HTR-8/SVneo (cell line): ENCODE measurements at places on chromosomes 16 and 17.

DNA sequence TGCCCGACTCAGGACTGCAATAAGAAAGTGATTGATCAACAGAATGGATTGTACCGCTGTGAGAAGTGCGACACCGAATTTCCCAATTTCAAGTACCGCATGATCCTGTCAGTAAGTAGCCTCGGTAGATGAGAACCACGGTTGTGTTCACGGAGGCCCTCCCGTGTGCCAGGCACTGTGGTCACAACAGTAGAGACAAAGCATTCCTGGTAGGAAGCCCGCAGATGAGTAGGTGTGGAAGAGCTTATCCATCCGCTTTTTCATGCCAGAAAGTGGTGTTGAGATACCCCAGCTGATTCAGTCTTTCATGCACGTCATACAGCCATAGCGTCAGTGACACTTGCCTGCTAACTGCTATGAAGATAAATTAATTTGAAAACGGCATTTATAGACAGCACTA is 58.9 kb downstream of the RPA1 start:
- DNase-seq: no peak

- DNase-seq: no peak
Measured at GRCh38 chr16:9868606-9869149, 313.6 kb downstream of the GRIN2A start.

GRCh38 chr17:395179-395578 is 42.6 kb upstream of the RPH3AL start:
- no peak for DNase-seq

DNA sequence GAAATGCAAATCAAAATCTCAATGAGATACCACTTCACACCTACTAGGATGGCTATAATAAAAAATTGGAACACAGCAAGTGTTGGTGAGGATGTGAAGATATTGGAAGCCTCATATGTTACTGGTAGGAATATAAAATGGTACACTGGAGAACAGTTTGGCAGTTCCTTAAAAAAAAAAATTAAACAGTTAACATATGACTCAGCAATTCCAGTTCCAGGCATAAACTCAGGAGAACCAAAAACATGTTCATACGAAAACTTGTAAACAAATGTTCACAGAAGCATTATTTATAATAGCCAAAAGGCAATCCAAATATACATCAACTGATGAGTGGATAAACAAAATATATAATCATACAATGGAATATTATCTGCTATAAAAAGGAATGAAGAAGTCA is 28.2 kb downstream of the ZNF652 start:
- DNase-seq: no peak

- DNase-seq: peak; percentile 81
Measured at GRCh38 chr17:75130632-75131277, 787 bp downstream of the NT5C start.

GRCh38 chr17:80122926-80123505 is 21.6 kb downstream of the GAA start:
- no peak for DNase-seq

DNA sequence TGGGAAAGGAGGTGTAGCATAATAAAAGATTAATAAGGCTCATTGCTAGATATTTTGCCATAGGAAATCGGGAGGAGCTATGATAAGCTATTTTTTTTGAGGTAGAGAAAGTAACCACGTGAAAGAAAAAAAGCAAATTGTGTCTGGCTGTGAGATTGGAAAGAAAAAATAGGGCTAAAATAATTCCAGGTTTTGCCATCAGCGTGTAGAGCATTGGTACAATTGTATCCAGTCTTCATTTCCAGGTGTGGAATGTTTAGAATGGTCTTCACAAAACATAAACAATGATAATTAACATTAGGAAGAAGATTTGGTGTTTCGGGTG is 1.1 kb downstream of the TANC2 start:
- DNase-seq: no peak

DNA sequence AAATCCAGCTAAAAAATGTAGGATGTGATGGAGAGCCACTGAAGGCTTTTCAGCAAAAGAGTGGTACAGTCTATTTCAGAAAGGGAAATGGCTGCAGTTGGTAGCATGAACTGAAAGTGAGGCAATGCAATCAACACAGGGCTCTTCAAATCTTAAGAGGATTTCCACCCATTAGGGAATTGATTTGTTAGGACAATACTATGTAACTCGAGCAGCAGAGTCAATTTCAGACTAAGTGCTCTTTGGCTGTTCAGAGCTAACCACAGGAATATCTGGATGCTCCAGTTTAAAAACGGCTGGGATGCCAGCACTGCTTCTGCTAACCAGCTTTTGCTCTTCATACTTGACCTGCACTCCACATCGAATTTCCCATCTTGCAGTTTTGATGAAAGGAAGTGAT is 24.6 kb downstream of the CACNG1 start:
- no peak for DNase-seq

DNA sequence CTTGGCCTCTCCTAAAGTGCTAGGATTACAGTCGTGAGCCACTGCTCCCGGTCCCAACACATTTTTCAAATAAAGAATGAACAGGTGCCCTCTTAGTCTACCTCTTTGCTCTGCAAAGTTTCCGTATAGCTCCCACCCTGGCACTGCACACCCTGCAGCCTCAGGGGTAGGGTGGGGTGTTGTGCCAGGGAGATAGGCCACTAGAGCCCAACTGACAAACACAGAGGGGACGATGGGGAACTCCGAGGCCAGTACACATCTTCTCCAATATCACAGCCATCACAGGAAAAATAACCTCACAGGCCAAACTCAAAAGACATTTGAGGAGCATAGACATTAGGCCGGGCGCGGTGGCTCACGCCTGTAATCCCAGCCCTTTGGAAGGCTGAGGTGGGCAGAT is 2.7 kb upstream of the SLC12A4 start:
- no peak for DNase-seq
